ENCODE measurements at places on chromosomes 16 and 17. TPM values are rescaled to one million over a fixed set of nuclear protein-coding genes. Genes with fewer than 3 reads are reported as not detected.

The ODAD4 gene
- 0.65 TPM for total RNA-seq

The SYT17 gene
- total RNA-seq, result not detected

The SKAP1 gene
- 98.8 TPM for total RNA-seq

The ITGA2B gene
- total RNA-seq, result 0.34 TPM

The FADS6 gene
- total RNA-seq, result not detected

The TSPAN10 gene
- 0.99 TPM for total RNA-seq

The EVPLL gene
- total RNA-seq, result not detected

The DRC7 gene
- not detected for total RNA-seq

The TMEM100 gene
- total RNA-seq, result not detected

The SLC47A2 gene
- total RNA-seq, result not detected

The ADGRG3 gene
- not detected for total RNA-seq

The XAF1 gene
- total RNA-seq, result 280 TPM

The PLA2G10 gene
- not detected for total RNA-seq

The PRAC2 gene
- total RNA-seq, result not detected

The GCSH gene
- 8.6 TPM for total RNA-seq

The TBX6 gene
- total RNA-seq, result 3.0 TPM

All from activated naive CD8-positive, alpha-beta T cell treated with anti-CD3 and anti-CD28 coated beads, Interleukin-2, amount 10 ng/mL, durations not matched to agents 7 days and 5 days (primary cell).